Pericardium fibroblast (primary cell): ENCODE measurements at places on chromosomes 4 and X. TPM values are rescaled to one million over a fixed set of nuclear protein-coding genes. Genes with fewer than 3 reads are reported as not detected.

The NDP gene
- total RNA-seq, result not detected in 2 replicates

The RHOXF2B gene
- under 0.01 TPM in 1 of 2 replicates, not detected in the other for total RNA-seq

The ANOS1 gene
- 0.77 and 18.1 TPM in 2 replicates for total RNA-seq

The TEX13D gene
- not detected in 2 replicates for total RNA-seq

The HSD17B13 gene
- total RNA-seq, result 0.60 TPM in 1 of 2 replicates, not detected in the other

The SSX4 gene
- not detected in 2 replicates for total RNA-seq

The EPHA5 gene
- total RNA-seq, result 0.34 and 2.5 TPM in 2 replicates
